Activated CD8-positive, alpha-beta memory T cell treated with anti-CD3 and anti-CD28 coated beads, Interleukin-2, amount 10 ng/mL, durations not matched to agents 7 days and 5 days (primary cell): ENCODE measurements at places on chromosomes 16 and 17. TPM values are rescaled to one million over a fixed set of nuclear protein-coding genes. Genes with fewer than 3 reads are reported as not detected.

GRCh38 chr17:55381017-55381770 lies 40.4 kb downstream of the MMD start:
- H3K4me3 ChIP-seq, result no peak overlapping the region
- H3K36me3 ChIP-seq, result no peaks in the 10 kb centered on the region
- no peaks in the 10 kb centered on the region for H3K4me1 ChIP-seq
- no peak for DNase-seq
- no peak overlapping the region for H3K27ac ChIP-seq

DNA sequence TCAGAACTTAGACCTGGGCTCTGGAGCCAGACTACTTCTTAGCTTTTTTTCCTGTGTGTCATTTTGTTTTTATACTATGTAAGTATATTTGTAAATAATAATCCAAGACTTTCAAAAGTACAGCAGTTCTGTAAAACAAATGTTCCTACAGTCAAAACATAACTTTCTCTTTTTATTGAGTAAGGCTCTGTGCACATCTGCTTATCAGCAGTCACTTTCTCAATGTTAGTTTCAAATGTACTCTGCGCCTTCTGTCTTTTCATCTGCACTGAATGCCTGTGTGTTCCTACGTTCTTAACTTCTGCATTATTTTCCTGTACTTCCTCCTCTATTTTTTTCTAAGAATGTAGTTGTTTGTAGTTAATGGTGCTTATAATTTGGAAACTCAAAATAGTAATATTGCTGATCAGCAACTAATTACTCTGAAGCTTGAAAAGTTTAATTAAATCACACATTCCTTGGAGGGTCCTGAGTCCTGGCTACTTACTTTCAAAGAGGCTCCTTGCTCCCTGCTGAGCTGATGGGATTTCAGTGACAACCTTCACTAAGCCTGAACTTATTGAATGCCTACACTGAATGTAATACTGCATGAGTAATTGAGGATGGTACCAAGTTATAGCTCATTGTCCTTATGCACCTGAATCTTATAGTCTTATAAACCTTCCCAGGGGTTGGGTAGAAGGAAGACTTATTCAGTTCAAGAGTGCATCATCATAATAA lies 329.9 kb downstream of the KCNJ2 start:
- H3K4me3 ChIP-seq, result no peak overlapping the region
- H3K27me3 ChIP-seq, result no peaks in the 10 kb centered on the region
- H3K36me3 ChIP-seq, result no peaks in the 10 kb centered on the region
- H3K4me1 ChIP-seq, result no peaks in the 10 kb centered on the region

- H3K4me3 ChIP-seq, result no peak overlapping the region
- H3K36me3 ChIP-seq, result no peaks in the 10 kb centered on the region
- no peak overlapping the region for H3K27ac ChIP-seq
- no peak for DNase-seq
- peaks cover 30% of the 10 kb centered on the region for H3K27me3 ChIP-seq
Measured at GRCh38 chr17:21451975-21452374, 75.8 kb downstream of the KCNJ12 start.

GRCh38 chr17:2786176-2786881 lies 9.9 kb upstream of the RAP1GAP2 start:
- peak overlapping the region; percentile 46 for H3K27ac ChIP-seq
- H3K27me3 ChIP-seq, result peaks cover 33% of the 10 kb centered on the region
- H3K4me3 ChIP-seq, result no peak overlapping the region
- H3K36me3 ChIP-seq, result no peaks in the 10 kb centered on the region
- peak; percentile 93 for DNase-seq

- H3K27me3 ChIP-seq, result no peaks in the 10 kb centered on the region
- no peaks in the 10 kb centered on the region for H3K36me3 ChIP-seq
- no peak for DNase-seq
- H3K4me1 ChIP-seq, result no peaks in the 10 kb centered on the region
- no peak overlapping the region for H3K27ac ChIP-seq
Measured at GRCh38 chr16:1163567-1164055, 10.7 kb downstream of the CACNA1H start.

- H3K27ac ChIP-seq, result peak overlapping the region; percentile 99
- H3K4me3 ChIP-seq, result no peak overlapping the region
- no peak for DNase-seq
- peaks cover 76% of the 10 kb centered on the region for H3K36me3 ChIP-seq
- no peaks in the 10 kb centered on the region for H3K27me3 ChIP-seq
- H3K4me1 ChIP-seq, result peaks cover 90% of the 10 kb centered on the region
Measured at GRCh38 chr17:80854220-80854619, 137.4 kb upstream of the CHMP6 start.

DNA sequence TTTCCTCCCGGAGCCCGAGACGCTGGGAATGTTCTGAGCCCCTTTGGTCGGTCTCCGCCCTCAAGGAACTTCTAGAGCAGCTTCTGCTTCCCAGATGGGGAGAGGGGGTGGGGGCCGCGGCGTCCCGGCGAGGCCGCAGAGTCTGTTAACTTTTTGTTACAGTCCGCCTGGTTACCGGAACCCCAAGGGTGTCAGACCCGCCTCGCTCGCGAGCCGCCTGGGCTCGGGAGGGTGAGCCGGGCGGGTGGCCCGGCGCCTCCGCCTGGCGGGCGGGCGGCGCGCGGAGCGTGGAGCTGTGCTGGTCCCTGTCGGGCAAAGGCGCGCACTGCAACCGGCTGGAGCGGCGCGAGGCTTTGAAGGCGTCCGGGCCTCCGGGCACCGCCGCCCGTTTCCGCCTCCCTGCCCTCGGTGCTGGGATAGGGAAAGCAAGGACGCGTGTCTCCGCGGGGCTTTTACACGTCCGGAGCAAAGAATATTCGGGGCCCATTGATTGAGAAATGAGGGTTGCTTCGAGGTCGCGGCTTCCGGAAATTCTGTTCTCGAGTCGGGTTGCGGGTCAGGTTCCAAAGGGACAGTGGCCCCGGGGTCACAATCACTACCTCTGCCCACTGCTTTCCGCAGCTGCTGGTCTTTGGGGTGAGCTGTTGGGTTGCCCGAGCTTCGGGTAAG lies 1.7 kb downstream of the HS3ST3B1 start:
- peaks cover 56% of the 10 kb centered on the region for H3K4me1 ChIP-seq
- H3K27me3 ChIP-seq, result peaks cover 36% of the 10 kb centered on the region
- H3K36me3 ChIP-seq, result peaks cover 4% of the 10 kb centered on the region
- H3K27ac ChIP-seq, result peak overlapping the region; percentile 86
- H3K4me3 ChIP-seq, result peak overlapping the region; percentile 82

GRCh38 chr16:30896889-30897733 lies 697 bp downstream of the CTF1 start:
- DNase-seq, result peak; percentile 87
- H3K27ac ChIP-seq, result peak overlapping the region; percentile 78
- no peaks in the 10 kb centered on the region for H3K27me3 ChIP-seq
- peaks cover 51% of the 10 kb centered on the region for H3K4me1 ChIP-seq
- H3K4me3 ChIP-seq, result peak overlapping the region; percentile 55

GRCh38 chr17:58996968-58997367 lies 109.7 kb downstream of the TRIM37 start:
- DNase-seq, result no peak
- peaks cover 30% of the 10 kb centered on the region for H3K36me3 ChIP-seq
- no peak overlapping the region for H3K27ac ChIP-seq
- H3K4me3 ChIP-seq, result no peak overlapping the region

DNA sequence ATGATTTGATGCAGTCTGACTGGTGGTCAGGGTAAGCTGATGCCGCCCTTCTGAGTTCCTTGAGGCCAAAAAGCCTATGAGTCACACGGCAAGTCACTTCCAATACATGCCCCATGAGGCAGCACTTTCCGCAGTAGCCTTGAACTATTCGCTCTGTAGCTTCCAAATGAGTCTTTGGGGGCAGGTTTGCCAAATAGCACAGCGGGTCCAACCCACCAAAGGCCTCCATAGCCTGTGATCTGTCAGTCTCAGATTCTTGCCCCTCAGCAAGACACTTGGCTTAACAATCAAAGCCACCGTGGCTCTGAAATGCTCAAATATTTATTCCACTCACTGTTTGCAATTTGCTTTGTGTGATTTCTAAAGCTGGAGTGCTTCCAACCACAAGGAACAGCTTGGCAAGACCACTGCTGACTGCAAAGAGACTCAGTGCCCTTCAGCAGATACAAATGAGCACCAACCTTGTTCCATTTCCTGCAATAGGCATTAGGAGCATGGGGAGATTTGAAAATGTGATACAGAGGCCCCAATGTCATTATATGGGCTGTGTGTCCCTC lies 45.4 kb downstream of the CLEC19A start:
- H3K4me1 ChIP-seq, result no peaks in the 10 kb centered on the region
- H3K4me3 ChIP-seq, result no peak overlapping the region
- DNase-seq, result no peak
- H3K27me3 ChIP-seq, result peaks cover 4% of the 10 kb centered on the region

- no peaks in the 10 kb centered on the region for H3K36me3 ChIP-seq
- no peak overlapping the region for H3K27ac ChIP-seq
- peaks cover 11% of the 10 kb centered on the region for H3K4me1 ChIP-seq
- H3K27me3 ChIP-seq, result no peaks in the 10 kb centered on the region
- H3K4me3 ChIP-seq, result no peak overlapping the region
Measured at GRCh38 chr17:2560658-2561057, 32.8 kb upstream of the PAFAH1B1 start.

- no peaks in the 10 kb centered on the region for H3K27me3 ChIP-seq
- H3K4me3 ChIP-seq, result peak within 1 kb of the TSS; percentile 100
- peaks cover 15% of the 10 kb centered on the region for H3K36me3 ChIP-seq
- peaks cover 32% of the 10 kb centered on the region for H3K4me1 ChIP-seq
Measured at GRCh38 chr17:42979511-42980273, at the start of gene PTGES3L. TSS of gene PTGES3L (minus strand) at chr17:42980080. CDS start at chr17:42980053, 27 bp downstream.

- H3K4me3 ChIP-seq, result no peak overlapping the region
- peaks cover 81% of the 10 kb centered on the region for H3K4me1 ChIP-seq
- H3K27me3 ChIP-seq, result no peaks in the 10 kb centered on the region
- H3K27ac ChIP-seq, result no peak overlapping the region
- H3K36me3 ChIP-seq, result peaks cover 6% of the 10 kb centered on the region
Measured at GRCh38 chr16:8950580-8951077, 13.1 kb downstream of the USP7 start.

DNA sequence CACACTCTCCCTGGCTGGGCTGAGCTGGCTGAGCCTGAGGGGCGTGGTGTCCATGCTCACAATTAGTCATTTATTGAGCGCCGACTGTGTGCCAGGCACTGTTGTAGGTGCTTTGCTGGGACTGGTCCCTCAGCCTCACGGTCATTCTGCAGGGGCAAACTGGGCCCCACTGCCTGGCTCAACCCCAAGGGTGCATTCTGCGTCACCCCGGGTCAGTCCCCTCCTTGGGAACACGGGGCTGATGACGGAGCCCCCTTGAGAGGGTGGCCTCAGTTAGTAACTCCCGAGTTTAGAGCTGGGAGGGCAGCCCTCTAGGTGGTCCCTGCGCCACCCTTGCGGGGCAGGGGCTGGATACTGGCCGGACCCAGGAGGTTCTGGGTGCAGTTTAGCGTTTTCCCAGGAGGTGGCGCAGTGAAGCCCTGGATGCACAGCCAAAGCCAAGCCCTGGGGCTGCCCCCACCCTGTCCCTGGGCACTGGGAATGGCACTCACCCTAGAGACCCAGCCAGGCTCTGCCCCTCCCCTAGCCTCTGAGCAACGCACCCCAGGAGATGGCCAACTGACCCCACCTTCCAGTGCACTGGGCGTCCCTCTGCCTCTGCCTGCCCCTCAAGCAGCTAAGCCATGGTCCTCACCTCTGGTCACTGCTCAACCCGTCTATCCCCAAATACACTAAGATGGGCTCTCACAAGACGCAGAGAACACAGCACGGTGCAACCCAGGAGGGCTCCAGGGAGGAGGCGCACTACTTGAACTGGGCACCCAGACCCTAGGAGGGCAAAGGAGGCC lies 243.2 kb upstream of the GSE1 start:
- peaks cover 11% of the 10 kb centered on the region for H3K4me1 ChIP-seq
- no peaks in the 10 kb centered on the region for H3K36me3 ChIP-seq
- no peak overlapping the region for H3K4me3 ChIP-seq
- no peak overlapping the region for H3K27ac ChIP-seq
- no peaks in the 10 kb centered on the region for H3K27me3 ChIP-seq

DNA sequence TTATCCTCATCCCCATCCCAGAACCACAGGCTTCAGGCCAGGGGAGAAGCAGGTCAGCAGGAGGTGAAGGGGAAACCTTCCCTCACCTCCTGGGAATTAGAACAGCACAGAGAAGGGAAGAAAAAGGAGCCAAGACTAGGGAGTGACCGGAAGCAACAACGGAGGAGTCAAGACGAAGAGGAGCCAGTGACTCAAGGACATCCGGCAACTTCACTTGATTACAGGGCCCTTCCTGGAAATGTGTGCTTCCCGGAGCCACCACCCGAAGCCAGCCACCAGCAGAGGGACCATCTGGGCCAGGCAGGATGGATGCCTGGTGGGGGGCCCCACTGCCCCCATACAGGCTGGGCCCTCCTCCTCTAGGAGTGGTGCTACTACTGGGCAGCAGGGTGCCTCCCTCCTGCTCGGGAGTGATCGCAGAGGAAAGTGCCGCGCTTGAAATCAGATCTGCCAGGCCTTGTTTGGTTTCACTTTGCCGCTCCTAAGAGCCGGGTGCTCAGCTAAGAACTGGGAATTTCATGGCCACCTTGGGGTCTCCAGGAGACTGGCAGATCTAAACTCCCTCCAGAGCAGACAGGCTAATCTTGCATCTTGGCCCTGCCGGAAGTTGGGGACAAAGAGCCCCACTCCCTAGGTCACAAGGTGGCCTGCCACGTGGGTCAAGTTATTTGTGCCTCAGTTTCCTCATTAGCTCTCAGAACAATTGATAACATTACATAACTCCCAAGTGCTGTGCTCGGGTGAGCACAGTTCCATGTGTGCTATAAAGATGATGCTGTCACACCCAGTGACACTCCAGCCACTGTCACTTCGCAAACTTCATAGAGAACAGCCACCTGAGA lies 6.6 kb downstream of the CDC42EP4 start:
- no peak overlapping the region for H3K4me3 ChIP-seq
- DNase-seq, result no peak
- no peaks in the 10 kb centered on the region for H3K36me3 ChIP-seq
- H3K4me1 ChIP-seq, result peaks cover 3% of the 10 kb centered on the region

The MYH8 gene
- not detected for total RNA-seq

The TOM1L1 gene
- 0.66 TPM for total RNA-seq

The DPEP3 gene
- not detected for total RNA-seq

The STH gene
- total RNA-seq, result not detected

The MPP2 gene
- total RNA-seq, result 0.56 TPM

The KRT32 gene
- not detected for total RNA-seq

The GRB7 gene
- 0.19 TPM for total RNA-seq

The SOST gene
- not detected for total RNA-seq

The GPR142 gene
- not detected for total RNA-seq

The NLRC5 gene
- 287 TPM for total RNA-seq
